WTC11 (cell line): ENCODE measurements at places on chromosomes 12 and 14.

DNA sequence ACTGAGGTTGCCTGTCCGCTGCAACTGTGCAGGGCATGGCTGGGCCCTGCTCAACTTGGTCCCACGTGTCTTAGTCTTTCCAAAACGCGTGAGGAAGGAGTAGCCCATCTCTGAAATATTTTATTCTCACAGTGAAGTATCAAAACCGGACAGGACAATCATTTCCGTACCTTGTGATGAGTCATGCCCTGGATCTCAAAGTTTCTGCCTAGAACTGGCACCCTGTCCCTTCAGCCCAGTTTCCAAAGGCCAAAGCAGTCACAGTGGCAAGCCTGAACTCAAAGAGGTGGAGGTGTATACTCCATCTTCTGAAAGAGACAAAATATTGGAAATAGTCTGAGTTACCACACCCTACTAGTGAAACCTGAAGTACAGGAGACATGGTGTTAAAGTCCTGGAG lies 28.5 kb upstream of the SRGAP1 start:
- no peak for DNase-seq

- DNase-seq = no peak
Measured at GRCh38 chr12:130813949-130814348, 25.1 kb downstream of the STX2 start.

DNA sequence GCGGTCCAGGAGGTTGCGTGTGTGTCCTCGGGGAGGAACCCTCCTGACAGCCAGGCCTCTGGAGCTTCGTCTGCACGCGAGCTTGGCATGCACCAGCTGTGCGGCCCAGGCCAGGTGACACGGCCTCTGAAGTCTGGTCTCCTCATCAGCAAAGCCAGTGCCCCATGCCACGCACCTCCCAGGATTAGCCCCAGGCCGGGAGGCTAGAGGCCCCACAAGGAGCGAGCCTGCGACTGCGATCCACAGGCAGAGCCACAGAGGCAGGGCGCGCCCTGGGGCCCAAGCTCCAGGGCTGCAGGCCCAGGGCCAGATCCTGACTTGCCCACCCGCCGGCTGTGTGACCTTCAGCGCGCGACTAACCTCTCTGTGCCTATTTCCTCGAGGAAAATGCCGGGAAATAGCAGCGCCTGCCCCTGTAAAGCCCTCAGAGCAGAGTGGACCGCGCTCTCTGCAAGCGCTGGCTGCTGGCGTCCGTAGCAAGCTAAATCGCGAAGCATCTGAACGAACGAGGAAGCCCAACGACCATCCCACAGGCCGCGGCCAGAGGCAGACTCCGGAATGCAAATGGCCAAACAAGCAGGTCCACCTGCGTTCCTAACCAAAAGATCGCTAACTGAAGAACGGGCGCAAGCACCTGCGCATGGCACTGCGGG lies 492 bp upstream of the BTBD6 start:
- DNase-seq = no peak

GRCh38 chr12:52740584-52740983 lies 36.6 kb downstream of the KRT76 start:
- no peak for DNase-seq

DNA sequence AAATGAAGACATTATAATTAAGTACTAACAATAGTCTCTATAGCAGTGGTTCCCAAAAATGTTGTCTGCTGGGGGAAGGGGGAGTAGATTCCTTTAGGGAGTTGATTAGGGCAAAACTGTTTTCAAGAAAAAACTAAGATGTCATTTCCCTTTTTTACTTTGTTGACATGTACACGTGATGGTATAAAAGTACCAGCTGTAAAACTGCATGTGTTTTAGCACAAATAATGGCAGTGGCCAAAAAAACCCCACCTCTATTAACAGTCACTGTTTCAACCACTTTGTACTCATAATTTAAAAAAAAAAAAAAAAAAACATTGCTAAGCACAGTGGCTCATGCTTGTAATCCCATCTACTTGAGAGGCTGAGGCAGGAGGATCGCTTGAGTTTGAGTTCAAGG lies 61.7 kb downstream of the PPP1R12A start:
- DNase-seq = no peak

- no peak for DNase-seq
Measured at GRCh38 chr12:131575371-131575770, 135.5 kb upstream of the SFSWAP start.

- no peak for DNase-seq
Measured at GRCh38 chr12:43580601-43581000, 28.6 kb upstream of the ADAMTS20 start.

GRCh38 chr12:104522985-104523722 lies 66.4 kb downstream of the CHST11 start:
- no peak for DNase-seq

DNA sequence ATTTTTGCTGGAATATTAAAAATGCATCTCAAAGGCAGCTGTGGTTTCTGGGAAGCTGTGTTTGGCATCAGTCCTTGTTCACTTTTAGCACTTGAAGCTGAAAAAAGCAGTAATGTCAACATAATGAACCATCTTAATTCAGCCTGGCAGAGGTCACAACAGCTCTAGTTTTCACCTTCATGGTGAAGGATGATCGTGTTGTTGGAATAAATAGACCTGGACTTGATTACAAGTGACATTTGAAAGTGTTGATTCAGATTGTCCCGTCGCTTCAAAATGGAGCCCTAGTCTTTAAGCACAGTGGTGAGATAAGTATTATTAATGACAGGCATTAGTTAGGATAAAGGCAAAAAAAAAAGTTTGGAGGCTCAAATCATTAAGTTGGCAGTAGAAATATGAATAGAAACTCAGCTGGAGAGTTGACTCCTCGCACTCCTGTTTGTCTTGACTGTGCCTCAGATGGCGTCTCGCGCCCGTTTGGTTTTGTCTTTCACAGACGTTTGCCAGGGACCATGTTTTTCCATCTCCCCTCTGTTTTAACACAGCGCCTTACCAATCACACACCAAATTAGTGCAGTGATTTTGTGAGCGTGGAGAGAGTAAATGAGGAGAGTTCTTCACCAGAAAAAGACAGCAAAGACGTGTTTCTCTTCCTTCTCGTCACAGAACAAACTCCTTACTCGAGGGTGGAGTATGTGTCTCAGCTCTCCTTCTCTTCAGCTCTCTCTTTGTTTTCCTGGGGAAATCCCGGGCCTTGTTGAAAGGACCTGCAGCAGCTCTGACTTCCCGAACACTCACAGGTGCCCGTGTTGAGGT lies 53.4 kb upstream of the MMP17 start:
- no peak for DNase-seq

GRCh38 chr12:105382771-105383622 lies 52.5 kb downstream of the C12orf75 start:
- DNase-seq = peak; percentile 15

DNA sequence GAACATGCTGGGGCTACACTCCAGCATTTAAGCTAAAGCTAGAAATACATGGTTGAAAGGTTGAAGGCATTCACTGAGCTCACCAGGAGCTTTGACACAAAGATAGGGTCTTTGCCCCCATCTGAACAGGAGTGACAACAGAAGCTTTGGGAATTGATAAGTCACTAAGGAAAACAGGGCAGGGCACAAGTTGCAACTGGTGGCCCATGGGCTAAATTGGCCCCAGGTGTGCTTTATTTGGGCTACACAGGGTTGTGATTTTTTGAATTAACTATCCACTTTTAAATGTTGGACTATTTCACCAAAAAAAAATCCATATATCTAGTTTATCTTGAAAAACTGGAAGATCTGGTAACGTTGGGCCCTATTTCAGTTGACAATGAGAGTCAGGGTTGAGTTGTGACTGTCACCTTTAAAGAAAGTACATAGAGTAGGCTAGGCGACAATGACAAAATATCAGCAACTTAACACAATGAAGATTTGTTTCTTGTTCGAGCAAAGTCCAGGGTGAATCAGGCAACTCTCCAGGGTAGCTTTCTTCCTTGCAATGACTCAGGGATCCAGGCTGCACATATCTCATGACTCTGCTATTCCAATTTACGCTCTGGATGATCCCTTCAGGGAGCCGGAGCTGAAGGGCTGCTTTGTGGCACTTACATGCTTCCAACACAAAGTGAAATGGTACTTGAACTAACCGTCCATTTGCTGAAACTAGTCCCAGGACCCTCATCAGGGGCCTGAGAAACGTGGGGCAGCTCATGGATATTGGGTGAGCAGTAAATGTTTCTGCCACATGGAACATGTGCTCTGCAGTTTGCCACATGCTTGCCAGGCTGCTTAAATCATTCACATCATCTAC lies 13.3 kb upstream of the EIF4B start:
- DNase-seq = no peak

DNA sequence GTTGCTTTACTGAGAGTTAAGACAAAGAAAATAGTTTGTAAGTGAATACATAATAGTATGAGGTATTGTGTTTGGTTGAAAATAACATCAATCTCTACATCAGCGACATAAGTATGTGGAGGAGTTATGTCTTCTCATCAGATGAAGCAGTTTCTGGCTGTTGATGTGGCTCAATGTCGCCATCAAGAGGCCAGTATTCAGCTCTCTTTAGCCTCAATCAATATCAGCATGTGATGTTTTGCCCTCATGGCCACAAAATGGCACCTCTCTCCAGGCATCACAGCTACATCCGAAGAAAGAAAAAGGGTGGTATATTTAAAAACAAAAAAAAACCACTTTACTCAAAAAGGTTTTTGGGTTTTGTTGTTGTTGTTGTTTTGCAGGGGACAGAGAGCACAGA lies 302.3 kb upstream of the TMEM132C start:
- no peak for DNase-seq

DNA sequence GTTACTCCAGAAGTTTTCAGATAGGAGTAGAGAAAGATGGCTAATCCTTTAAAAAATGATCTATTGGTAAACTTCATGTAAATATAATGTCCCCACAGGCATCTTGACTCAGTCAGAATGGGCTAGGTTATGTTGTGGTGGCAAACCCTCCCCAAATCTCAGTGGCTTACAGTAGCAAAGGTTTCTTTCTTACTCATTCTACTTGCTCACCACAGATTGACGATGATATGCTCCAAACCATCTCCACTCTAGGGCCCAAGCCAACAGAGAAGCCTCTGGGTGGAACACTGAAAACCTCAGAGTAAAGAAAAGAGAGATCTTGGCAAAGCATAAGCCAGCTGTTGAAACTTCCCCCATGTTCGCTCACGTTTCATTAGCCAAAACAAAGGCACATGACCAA lies 146.4 kb downstream of the EMP1 start:
- no peak for DNase-seq

DNA sequence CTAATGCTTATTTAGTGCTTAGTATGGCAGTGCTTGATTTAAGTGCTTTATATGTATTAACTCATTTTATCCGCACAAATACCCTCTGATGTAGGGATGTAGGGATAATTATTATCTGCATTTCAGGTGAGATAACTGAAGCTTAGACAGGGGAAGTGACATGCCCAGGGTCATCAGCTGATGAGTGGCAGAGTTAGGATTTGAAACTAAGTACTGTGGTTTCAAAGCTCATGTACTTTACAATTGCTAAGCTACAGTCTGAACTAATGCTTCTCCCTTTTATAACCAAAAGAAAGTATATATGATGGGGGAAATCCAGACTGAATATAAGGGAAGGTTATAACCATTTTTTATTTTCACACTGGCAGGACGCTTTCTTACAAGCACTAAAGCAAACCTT lies 229.6 kb upstream of the NAV3 start:
- no peak for DNase-seq

DNA sequence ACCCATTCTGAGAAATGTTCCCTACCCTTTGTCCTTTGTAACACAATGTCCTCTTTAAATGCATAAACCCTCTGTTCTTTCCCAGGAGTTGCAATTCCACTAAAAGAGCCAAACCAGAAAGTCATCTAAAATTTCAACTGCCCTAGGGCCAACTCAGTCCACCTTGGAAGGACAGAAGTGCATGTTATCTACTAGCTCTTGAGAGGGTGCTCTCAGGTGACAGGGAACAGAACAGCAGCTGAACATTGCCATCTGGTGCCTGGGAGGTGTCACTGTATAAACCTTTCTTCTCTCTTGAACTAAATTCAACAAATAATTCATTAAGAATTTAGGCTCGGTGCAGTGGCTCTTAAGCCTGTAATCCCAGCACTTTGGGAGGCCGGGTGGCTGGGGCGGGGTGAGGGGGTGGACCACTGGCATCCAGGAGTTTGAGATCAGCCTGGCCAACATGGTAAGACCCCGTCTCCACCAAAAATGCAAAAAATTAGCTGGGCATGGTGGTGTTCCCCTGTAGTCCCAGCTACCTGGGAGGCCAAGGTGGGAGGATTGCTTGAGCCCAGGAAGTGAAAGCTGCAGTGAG lies 10.3 kb upstream of the FERMT2 start:
- DNase-seq = peak; percentile 63

GRCh38 chr12:76113800-76114757 lies 29.6 kb upstream of the NAP1L1 start:
- DNase-seq = no peak

DNA sequence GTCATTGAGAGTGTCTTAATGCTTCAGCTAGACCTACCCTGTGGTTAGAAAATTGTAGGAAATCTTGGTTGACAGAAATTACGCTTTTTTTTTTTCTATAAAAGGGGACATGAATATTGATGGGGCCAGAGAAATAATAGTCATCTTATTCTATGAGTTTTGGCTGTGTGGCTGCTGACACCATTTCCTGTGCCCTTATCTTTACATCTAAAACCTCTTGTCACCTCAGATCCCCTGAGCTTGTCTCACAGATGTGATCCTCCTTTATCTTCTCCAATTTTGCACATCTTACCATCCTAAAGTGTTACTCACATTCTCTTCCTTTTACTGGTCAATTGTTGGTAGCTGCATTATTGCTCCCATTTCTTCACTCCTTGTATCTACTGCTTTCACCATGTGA lies 36.1 kb downstream of the ASCL1 start:
- DNase-seq = no peak

DNA sequence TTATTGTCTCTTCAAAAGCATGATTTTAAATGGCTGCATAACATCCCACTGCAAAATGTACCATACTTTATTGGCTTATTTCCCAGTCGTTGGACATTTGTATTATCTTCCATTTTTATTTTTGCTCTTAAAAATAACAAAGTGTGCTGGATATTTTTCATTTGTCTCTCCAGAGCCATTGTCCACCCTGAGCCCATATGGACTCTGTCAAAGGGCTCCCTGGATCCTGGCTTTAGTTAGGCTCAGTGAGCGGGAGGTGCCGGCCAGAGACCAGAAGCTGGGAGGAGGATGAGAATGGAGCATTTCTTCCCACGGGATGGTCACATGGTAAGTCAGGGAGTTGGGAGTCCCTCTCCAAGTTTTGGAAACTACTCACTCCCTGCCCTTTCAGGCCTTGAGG lies 296.9 kb downstream of the NUAK1 start:
- no peak for DNase-seq

- DNase-seq = no peak
Measured at GRCh38 chr14:61581955-61582615, 113.2 kb upstream of the HIF1A start.

DNA sequence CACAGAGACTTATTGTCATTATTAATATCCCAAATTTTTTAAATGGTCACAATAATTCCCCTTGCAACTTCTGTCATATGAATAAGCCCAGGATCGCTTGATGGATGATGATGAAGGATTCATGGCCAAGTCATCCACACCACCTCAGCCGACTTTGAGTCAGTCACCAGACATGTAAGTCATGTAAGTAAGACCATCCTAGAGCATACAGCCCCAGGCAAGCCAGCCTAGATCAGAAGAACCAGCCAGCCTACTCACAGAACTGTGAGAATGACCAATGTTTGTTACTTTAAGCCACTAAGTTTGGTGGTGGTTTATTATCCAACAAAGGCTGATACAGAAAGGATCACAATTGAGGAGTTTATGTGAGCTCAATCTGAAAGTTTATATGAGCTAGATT lies 341.8 kb downstream of the NRXN3 start:
- no peak for DNase-seq

GRCh38 chr12:110310763-110311162 lies 29.7 kb downstream of the ATP2A2 start:
- no peak for DNase-seq

- no peak for DNase-seq
Measured at GRCh38 chr12:89433634-89434033, 81.3 kb upstream of the DUSP6 start.
